ENCODE measurements at places on chromosomes 5 and 9. TPM values are rescaled to one million over a fixed set of nuclear protein-coding genes. Genes with fewer than 3 reads are reported as not detected.

The ARID3C gene
- total RNA-seq, result not detected

The TGFBI gene
- total RNA-seq, result 9.6 TPM

The ZMYND19 gene
- total RNA-seq, result 12.8 TPM

The AOPEP gene
- 14.3 TPM for total RNA-seq

The CSNK1A1 gene
- 260 TPM for total RNA-seq
